ENCODE measurements at places on chromosomes 2 and 18.

DNA sequence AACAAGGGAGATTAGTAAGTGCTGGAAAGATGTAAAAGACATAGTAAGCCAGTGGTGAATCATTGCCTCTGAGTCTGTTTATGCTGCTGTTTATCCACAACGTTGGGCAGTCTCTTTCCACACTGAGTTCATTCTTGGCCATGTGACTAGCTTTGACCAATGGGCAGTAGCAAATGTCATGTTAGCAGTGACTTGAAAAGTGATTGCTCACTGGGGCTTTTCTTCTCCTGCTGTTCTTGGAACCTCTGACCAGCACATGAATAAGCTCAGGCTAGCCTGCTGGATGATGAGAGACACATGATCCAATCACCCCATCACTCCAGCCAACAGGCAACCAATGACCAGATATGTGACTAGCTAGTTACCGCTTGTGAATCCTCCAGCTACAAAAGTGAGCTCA is 360.4 kb downstream of the SLC4A3 start:
- no peak for DNase-seq

- no peak for DNase-seq
Observed at GRCh38 chr2:64017811-64018700, 1.2 kb downstream of the VPS54 start.

- no peak for DNase-seq
Observed at GRCh38 chr2:181471783-181472182, 14.6 kb downstream of the ITGA4 start.

DNA sequence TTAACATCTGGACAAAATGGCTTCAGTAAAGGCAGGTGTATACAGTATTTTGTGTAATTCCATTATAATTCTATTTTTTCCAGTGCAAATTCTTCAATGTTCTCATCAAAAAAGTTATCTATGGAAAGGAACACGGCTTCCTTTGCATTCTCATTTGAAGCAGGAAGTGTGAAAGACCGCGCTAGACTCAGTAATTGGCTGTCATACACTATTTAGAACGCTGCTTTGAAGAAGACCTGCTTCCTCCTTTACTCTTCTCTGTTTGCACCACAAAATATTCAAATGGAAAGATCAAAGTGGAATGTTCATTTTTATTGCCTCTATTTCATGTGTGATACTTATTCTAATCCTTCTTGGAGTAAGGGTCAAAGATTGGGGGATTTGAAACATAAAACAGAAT is 883.7 kb downstream of the TSN start:
- DNase-seq: no peak

- DNase-seq: no peak
Observed at GRCh38 chr18:75782826-75783225, 355.3 kb upstream of the SMIM21 start.

DNA sequence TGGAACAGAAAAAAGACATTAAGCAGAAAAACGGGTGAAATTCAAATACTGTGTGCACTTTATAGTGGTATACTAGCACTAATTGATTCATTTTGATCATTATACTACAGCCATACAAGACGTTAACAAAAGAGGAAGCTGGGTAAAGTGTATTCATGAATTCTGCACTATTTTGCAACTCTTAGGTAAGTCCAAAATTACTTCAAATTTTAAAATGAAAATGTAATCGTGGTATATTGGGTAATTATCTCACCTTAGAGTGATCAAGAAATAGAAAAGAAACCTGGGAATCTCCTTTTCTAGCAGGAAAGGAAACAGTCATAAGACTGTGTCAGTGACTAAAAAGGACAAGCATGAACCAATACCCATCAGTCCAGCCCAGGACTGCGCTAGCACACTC is 5.4 kb downstream of the TGFBRAP1 start:
- DNase-seq: no peak

Measured in Calu3 (cell line).